ENCODE measurements at places on chromosomes 4 and X.

GRCh38 chr4:141807103-141807891 is 170.9 kb downstream of the IL15 start:
- no peak for DNase-seq

DNA sequence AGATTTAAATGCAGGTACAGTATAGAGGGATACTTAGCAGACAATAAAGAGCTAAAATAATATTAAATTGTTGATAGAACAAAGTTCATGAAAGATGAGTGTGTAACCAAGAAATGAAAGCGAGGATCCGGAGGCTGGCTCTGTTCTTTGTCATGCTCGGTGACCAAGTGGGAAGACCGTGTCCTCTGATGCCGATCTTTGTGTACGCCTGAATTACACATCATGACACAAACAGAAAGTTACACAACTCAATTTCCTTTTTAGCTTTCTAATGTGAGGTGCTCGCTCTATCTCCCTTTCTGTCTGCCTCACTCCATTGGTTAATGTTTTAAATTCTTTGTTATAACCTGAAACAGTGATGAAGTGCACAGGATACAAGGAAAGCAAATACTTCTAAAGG is 114.8 kb upstream of the NEIL3 start:
- no peak for DNase-seq

DNA sequence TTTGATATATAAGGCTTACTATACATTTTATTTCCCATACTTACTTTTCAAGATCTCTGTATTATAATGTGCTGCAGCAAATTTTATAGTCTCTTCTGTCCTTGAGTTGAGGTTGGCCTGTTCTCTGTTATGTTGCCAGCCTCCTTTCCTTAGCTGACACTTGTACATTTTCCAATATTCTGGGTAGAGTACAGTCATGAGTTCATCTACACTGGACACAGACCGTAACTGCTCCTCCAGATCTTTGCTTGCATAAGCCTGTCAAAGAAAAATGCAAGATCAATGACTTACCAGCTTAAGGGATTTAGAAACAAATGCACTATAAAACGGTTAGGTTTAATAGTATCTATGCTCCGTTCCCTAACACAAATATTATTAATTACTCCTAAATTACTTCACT is 63.2 kb downstream of the VEGFC start:
- no peak for DNase-seq

DNA sequence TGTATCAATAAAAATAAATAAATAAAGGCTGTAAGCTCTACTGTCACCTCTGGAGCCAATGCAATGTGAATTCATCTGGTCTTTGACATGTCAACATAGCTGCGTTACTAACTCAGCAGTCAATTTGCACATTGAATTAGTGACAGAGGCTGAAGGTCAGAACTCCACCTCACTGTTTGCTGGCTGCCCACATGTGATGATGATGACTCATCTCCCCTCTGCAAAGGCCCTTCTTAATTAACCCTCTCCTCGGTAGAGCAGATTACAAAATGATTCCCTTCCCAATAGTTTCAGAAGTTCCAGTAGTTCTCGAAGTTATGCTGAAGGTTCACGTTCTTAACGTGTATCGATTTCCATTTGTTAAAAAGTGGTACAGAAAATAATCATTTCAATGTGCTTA is 1626.0 kb upstream of the TENM3 start:
- DNase-seq, result peak; percentile 72

- DNase-seq, result peak; percentile 37
Observed at GRCh38 chr4:15913631-15913970, 24.9 kb downstream of the FGFBP1 start.

DNA sequence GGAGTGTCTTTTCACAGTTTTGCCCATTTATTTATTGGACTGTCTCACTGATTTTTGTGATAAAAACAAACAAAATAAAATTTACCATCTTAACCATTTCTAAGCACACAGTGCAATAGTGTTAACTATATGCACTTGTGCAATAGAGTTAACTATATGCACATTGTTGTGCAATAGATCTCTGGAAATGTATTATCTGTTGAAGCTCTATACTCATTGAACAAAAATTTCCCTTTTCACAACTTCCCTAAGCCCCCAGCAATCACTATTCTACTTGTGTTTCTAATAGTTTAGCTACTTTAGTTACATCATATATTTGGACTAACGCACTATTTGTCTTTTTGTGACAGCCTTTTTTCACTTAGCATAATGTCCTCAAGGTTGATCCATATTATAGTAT is 59.7 kb upstream of the BEX4 start:
- no peak for DNase-seq

DNA sequence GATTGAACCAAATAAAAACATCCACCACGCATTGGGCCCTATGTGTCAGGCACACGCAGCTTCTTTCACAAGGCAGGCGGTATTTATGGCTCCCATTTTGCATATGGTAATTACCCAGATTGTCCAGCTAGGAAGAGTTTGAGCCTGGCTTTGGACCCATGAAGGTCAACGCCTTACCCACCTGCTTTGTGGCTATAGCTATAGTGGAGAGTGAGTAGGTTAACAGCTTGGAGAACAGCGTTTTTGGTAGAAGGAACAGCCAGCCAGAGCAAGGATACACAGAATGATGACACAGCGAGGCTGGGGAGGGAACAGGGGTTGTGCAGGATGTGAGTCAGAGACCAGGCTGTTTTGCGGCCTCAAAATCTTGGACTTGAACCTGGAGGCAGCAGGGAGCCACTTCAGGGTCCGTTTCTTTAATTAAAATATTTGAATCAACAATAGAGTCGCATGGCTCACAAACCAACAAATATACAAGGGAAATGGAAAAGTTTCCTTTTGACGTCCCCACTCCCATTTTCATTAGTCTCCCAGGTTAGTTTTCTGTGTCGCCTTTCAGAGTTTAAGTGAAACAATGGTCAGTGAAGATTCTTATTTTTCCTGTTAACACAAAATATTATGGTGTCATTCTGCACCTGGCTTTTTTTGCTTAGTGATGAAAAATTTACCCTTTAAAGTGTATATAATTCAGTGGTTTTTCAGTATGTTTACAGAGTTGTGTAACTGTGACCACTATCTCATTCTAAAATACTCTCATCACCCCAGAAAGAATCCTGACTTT is 118.2 kb upstream of the STX18 start:
- DNase-seq, result no peak

DNA sequence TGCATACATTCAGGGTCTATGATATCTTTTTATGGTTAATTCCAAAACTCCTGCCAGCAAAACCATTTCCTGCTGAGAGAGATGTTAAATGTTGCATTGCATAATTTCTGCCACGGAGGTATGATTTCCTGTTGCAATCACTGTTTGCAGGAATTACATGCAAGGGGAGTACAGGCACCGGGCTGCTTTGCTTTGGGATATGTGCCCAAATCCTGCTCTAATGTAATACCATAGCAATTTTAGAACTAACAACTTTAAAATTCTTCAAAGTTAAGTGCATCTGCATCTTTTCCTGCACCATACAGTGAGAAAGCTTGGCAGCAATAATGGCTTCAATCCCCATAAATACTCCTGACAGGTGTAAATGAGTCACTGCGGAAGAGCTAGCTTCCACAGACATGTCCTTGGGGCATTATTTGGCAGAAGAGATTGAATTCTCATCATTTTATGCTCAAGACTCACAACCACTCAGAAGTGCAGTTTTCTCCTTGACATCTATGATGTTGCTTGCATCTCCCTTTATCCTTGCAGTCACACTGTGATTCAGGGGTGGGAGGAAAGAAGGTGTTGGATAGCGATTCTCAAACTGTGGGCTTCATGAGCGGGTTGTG is 29.6 kb downstream of the TRIM2 start:
- peak; percentile 83 for DNase-seq

DNA sequence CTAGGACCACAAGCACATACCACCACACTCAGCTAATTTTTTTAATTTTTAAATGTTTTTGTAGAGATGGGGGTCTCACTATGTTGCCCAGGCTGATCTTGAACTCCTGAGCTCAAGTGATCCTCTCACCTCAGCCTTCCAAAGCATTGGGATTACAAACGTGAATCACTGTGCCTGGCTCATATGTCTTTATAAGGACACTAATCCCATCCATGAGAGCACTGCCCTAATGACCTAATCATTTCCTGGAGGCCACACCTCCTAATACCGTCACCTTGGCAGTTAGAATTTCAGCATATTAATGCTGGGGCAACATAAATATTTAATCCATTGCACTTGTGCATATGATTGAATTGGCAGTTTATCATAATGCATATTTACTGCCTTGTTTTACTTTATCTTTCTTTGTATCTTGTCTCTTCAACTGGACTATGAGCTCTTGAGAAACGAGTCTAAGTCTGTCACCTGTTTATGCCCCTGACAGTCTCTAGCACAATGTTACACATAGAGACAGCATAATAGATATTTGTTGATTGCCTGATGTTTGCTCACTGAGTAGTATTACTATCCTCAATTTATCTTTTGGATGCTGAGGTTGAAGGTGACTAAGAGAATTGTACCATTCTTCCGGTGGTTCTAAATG is 172.0 kb downstream of the AASDH start:
- DNase-seq, result no peak
